Renal cortical epithelial cell (primary cell): ENCODE measurements at places on chromosomes 16 and 17. TPM values are rescaled to one million over a fixed set of nuclear protein-coding genes. Genes with fewer than 3 reads are reported as not detected.
A peak's percentile ranks its signal among the peaks of the same experiment; 100 is the strongest.

Gene C1QTNF1
- total RNA-seq: 26.1 and 34.9 TPM in 2 replicates

Gene PIK3R5
- not detected in 2 replicates for total RNA-seq

Gene OTOA
- total RNA-seq: 0.10 TPM in 1 of 2 replicates, not detected in the other

Gene APOBR
- 0.05 TPM in 1 of 2 replicates, not detected in the other for total RNA-seq

DNA sequence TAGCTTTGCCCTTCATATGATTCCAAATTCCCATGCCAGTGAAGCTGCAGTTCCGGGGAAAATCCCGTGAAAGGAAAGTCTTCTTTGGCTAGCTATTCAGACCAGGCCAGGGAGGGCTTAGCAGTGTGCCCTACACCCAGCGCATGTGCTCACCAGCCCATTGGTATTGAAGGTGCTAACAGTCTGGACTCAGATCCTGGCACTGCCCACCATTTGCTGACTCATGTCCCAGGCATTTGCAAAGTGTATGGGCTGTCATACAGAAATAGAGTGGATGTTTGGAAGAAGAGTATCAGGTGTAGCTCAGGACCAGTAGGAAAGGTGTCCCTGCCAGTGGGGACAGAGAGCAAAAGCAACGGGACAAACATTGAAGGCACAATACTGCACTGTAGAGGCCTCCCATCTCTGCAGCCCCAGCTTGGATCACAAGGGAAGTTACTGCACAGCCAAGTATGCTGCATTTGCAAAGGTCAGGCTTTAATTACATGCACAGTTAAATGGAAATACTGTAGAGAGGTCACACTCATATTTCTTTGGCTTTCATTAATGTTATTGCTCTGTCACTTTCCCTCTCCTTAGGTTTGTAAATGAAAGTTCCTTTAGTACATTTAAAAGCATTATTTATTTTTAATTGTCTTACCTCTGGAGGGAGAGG, 220.0 kb downstream of the IRX3 start:
- peak; percentile 59 for DNase-seq

DNA sequence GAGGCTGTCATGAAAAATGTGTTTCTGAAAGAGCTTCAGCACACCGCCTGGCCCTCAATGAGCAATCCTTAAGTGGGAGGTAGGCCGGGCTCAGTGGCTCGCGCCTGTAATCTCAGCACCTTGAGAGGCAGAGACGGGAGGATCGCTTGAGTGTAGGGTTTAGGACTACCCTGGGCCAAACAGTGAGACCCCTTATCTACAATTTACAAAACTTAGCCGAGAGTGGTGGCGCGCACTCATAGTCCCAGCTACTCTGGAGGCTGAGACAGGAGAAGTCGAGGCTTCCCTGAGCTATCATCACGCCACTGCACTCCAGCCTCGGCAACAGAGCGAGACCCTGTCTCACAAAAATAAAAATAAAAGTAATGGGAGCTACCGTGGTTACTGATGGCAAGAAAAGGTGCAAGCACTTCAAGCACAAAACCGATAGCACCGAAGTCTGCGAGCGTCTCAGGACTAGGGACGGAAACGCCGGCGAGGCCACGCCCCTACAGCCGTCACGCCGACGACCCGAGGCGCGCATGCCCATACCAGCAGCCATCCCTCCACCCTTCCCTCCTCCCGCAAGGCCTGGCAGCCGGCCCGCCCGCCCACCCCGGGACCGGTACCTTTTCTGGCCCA, 607 bp downstream of the THUMPD1 start:
- DNase-seq: peak; percentile 56
